ENCODE measurements at places on chromosomes 11 and 22. TPM values are rescaled to one million over a fixed set of nuclear protein-coding genes. Genes with fewer than 3 reads are reported as not detected.

GLYATL2 gene
- not detected for total RNA-seq

VPREB1 gene
- not detected for total RNA-seq

GRCh38 chr11:112017538-112017937, 7.7 kb upstream of the DLAT start:
- no peak for DNase-seq

DNA sequence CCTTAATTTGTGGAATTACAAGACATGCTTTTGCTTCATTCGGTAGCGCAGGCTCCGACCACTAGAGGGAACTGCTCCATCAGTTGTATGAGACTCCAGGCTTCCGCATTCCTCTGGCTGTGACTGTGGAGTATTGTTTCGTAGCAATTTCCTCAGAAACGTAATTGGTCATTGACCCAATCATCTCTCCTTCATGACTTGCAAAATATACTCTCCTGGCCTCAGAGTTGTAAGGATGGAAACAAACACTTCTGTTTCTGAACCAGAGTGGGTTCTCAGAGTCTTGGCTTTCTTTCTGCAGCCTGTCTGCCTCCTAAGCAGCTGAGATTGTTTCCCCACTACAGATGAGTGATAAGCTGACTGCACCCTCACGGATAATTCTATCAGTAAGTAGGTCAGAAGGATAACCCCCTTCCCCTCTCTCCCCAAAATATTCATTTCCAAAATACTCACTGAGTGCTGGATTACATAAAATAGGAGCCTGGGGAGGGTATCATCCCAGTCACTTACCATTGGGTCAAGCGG, 146.8 kb upstream of the ZC3H12C start:
- peak; percentile 94 for DNase-seq

PDGFB gene
- total RNA-seq, result 7.5 TPM

DNA sequence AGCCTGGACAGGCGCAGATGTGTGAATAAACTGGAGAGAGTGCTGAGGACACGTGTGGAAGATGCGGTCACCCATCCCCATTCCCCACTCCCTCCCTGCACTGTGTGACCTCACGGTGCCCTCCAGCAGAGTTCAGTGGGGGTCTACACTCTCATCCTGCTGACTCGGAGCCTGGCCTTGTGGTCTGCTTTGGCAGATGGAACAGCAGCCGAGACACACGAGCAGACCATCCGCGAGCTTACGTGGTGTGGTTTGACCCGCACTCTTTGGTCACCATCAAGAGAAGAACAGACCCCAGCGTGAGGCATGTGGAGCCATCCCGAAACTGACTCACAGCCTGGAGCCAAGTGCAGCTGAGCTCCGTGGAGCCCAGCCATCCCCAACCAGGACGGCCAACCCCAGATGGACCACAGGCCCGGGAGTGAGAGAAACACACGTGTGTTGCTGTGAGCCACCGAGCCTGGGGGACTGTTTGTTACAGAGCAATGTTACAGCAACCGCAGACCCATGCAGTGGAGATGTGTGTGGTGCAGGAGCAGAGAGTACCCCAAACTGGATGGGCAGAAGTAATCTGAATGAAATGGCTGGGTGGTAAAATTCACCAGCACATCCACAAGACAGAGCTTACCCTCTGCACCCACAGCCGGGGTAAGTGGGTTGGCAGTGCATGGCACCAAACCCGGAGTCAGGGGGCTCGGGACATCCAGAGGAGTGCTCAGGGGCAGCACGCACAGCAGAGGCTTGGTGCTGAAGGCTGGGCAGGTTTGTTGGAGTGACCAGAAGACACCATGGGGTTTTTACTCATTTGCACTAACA, 90.7 kb downstream of the RTL6 start:
- peak; percentile 46 for DNase-seq

DNA sequence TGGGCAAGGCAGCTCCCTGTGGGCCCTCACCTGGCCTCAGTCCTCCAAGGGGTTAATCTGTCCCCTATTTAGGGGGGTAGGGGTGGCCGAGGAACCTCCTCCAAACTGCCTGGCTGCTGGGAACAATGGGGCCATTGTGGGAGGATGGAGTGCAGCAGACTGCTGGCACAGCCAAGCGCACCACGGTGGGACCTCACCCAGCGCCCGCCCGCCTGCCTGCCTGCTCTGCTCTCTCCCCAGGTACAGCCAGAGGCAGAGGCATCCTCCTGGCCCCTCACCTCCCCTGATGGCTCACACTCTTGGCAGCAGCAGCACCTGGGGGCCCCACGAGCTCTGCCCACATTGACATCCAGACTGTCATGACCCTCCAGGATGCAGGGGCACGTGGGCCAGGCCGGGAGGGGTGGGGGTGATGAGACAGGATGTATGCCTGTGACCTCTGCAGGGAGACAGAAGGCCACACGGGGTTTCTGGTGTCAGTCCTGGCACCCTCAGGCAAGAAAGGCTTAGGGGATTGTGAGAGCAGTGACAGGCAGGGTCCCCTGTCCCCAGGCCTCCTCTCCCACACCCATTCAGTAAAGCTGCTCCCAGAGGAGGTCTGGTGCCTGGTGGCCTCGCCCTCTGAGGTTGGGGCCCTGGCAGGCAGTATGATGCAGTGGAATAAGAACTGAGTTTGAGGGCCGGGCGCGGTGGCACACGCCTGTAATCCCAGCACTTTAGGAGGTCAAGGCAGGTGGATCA, 11.4 kb downstream of the BCL9L start:
- no peak for DNase-seq

- no peak for DNase-seq
Measured at GRCh38 chr11:35681163-35681767, 18.7 kb downstream of the TRIM44 start.

GRCh38 chr22:27541836-27542235, 259.7 kb downstream of the MN1 start:
- DNase-seq, result no peak

GRCh38 chr11:76085270-76085669, 121.0 kb downstream of the WNT11 start:
- DNase-seq, result no peak

TIMM10 gene
- total RNA-seq, result 38.1 TPM

KRTAP5-1 gene
- total RNA-seq, result not detected

CRYBB2 gene
- total RNA-seq, result not detected

DNA sequence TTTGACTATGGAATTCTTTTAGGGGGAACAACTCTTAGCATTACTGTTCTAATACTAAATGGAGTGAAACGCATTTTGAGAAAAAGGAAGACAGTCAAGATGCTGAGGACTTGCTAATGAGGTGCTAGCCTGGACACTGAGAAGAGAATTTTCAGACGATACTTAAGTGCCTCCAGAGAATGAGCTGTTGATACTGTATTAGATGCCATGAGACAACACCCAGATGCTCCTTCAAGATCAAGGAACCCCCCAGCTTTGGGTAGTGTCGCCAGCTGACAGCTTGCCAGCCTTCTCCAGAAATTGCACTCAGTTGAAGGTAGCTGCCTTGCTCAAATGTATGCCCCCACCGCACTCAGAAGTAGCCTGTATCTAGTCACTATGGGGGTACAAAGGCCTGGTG, 52.5 kb upstream of the SLC36A4 start:
- no peak for DNase-seq

DNA sequence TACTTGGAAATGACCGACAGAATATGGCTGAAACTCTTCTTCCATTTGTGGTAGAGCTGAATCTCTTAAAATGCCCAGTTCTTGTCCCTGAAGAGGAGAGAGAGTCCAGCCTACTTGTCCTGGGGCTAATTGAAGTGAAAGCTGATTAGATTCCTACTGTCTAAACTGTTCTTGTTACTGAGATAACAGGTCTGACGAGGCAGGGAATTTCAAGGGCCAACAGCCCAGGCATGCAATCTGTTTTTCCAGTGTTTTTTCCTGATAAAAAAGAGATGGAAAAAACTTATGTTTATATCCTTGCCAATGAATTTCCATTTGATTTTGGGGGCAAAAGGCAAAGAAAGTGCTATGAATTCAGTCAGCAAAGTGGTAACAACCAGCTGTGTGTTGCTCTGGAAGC, 195.5 kb downstream of the ETS1 start:
- DNase-seq, result no peak

DNA sequence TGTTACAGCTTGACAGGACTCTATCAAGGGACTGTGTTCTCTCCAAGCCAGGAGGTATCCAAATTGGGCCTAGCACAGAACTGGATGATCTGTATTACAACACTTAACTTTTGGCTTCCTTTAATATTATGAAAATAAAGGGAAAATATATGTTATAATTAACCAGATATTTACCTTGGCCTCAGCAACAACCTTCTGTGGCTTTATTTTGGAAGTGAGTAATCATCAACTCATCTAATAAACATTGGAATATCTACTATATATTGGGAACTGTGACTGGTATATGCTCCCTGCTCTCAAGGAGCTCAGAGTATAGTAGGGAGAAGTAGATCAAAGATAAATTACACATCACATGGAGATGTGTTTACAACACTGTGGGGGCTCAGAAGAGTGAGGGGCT, 352.2 kb downstream of the METTL15 start:
- no peak for DNase-seq

C11orf91 gene
- 1.3 TPM for total RNA-seq

DNA sequence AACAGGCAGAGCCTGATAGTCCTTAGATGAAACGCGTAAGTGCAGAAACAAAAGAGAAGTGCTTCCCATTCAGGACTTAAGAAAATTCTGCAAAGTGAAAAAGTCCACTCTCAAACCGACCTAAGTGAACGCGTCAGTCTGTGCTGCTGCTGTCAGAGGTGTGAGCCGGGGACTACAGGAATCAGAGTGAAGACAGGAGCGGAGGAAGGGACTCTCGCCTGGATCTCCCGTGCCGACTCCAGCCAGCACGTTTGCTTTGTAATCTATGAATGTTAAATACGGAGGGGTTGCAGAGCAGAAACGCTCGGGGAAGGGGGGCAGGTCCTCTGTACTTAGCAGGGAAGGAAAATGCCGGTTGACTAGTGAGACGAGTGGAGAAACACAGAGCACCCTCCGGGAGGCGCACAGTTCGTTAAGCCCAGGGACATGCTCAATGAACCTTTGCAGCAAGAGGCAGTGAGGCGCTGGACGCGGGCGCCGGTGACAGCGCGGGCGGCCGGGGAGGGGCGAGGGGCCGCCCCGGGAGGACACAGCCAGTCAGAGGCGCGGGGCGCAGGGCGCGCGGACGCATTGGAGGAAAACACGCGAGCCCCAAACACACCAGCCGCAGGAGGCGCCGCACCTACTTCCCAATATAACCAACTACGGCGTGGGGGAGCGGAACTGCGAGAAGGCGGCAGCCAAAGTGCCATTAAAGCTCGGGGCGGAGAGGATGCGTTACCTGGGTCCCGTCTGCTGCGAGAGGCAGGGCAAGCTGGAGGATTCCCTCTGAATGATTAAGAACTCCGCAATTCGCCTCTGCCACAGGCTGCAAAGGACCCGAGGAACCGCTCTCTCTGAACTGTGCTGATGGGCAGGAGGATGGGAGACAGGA, at the start of gene CNTN5:
Gene CNTN5 (plus strand): TSS at position 598 of the 874 bp plus-strand sequence.
- DNase-seq, result peak; percentile 79

- DNase-seq, result peak; percentile 93
Measured at GRCh38 chr11:3165152-3165705, at the start of gene OSBPL5. Gene OSBPL5, minus strand, starts transcription at chr11:3165310. Its CDS starts 36,162 bp downstream, at chr11:3129148.

P4HA3 gene
- 5.6 TPM for total RNA-seq

GRCh38 chr11:130873761-130874160, 42.5 kb downstream of the SNX19 start:
- no peak for DNase-seq

- DNase-seq, result peak; percentile 35
Measured at GRCh38 chr11:215581-216037, 8.1 kb downstream of the RIC8A start.

DNA sequence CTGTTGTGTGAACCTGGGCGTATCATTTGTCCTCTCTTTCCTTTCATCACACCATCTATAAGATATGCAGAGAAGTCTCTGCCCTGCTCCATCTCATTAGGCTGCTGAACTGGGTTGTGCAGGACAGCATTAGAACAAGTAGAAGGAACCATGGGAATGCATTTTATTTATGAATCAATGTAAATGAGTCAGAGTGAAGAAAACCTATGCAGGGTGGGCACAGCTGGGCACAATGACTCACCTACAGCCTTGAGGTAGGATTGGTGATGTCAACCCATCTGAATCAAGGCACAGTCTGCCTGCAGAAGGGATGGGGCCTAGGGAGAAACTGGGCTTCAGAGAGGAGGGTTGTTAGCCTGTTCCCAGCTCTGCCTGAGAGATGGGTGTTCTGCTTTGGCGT, 123.4 kb downstream of the CSNK2A3 start:
- DNase-seq, result no peak

DNA sequence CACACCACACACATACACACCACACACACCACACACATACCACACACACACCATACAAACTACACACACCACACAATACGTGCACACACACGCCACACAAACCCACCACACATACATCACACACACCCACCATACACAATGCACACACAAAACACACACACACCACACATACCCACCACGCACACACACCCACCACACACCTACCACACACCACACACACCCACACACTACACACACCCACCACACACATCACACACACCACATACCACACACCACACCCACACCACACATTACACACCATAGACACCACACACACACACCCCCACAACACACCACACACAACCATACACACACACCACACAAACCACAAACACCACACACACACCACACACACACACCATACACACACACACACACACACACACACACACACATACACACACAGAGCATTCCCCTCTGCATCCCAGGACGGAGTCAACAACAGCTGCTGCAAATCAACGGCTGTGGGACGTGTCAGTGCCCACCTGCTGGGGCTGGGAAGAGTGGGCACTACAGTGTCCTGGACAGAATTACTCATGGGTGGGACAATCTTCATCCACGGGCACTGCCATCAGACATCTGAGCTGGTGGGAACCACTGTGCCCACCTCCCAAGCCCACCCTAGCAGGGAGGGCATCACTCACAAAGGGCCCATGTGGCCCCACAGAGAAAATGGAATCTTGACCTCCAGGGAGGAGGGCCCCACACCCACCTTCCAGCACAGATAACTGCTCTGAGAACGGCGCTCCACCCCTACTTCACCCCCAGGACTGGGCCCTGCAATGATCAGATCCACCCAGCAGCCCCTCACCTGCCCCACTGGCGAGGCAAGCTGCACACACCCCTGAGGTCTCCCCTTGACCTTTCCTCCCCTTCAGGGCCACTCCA, 8.4 kb downstream of the TP53I11 start:
- no peak for DNase-seq

VSIG10L2 gene
- 0.14 TPM for total RNA-seq

TRPC6 gene
- 2.4 TPM for total RNA-seq

SCGB1D4 gene
- not detected for total RNA-seq

- DNase-seq, result peak; percentile 66
Measured at GRCh38 chr11:2790568-2790921, 90.8 kb upstream of the KCNQ1OT1 start.

- DNase-seq, result no peak
Measured at GRCh38 chr11:123305601-123306375, 110.7 kb upstream of the CLMP start.

GRCh38 chr11:75762885-75763284, 5.7 kb upstream of the DGAT2 start:
- DNase-seq, result no peak

Measured in posterior vena cava (tissue), 2 donors.